ENCODE measurements at places on chromosomes 5 and 9. TPM values are rescaled to one million over a fixed set of nuclear protein-coding genes. Genes with fewer than 3 reads are reported as not detected.

Gene PRDM9
- total RNA-seq: not detected

Gene ORM2
- total RNA-seq: not detected

Gene CTXN3
- not detected for total RNA-seq

Gene SLC6A3
- total RNA-seq: not detected

Gene SYK
- total RNA-seq: 4.2 TPM

Gene MRPS30
- 71.9 TPM for total RNA-seq

Gene OTP
- not detected for total RNA-seq

Gene LRRTM2
- not detected for total RNA-seq

Gene NR2F1-AS1
- 0.60 TPM for total RNA-seq

Gene NMUR2
- total RNA-seq: 0.14 TPM

- DNase-seq: no peak
Observed at GRCh38 chr5:135425641-135426040, 21.5 kb downstream of the DCANP1 start.

DNA sequence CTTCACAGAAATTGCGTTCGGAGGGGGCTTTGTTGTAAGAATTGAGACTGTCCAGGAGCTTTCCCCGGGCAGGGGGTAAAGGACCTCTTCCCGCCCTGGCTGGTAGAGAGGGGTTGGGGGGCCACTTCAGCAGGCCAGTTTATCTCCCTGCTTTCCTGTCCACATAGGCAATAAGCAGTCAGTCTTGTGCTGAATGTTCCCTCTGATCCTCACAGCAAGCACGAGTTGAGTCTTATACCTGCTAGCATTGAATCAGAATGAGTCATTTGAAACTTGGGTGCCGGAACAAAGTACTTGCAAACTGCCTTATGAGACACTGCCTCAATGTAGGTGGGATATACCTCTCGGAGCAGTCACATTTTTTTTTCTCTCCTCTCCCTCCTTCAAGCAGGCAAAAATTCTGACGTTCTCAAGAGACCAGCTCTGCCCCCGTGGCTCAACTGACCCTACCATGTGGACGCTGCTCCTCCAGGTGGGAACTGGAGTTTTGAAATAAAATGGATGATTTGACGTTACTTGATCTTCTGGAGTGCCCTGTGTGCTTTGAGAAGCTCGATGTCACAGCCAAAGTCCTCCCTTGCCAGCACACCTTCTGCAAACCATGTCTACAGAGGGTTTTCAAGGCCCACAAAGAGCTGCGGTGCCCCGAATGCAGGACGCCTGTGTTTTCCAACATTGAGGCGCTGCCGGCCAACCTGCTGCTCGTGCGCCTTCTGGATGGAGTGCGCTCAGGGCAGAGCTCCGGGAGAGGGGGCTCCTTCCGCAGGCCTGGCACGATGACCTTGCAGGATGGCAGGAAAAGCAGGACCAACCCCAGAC is 1.3 kb downstream of the SH3RF2 start:
- no peak for DNase-seq

DNA sequence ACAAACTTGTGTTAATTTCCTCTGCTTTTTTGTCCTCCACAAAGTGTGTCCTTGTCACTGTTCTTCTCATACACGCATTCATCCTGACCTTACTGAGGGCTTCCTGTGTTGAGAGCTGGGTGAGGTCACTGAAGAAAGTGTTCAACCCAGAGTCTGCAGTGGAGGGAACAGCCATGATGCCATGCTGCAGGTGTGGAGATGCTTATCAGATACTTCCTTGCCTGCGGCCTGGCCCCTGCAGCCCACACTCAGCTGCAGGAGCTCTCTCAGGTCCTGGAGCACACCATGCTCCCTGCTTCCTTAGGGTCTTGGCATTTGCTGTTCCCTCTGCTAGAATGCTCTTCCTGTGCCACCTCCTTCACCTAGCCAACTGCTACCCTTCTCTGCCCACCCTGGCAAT is 108.1 kb upstream of the SPRY4 start:
- DNase-seq: no peak

- no peak for DNase-seq
Observed at GRCh38 chr9:94135222-94135621, 51.0 kb downstream of the PTPDC1 start.

GRCh38 chr9:68711281-68711680 is 6.2 kb downstream of the PIP5K1B start:
- DNase-seq: no peak

DNA sequence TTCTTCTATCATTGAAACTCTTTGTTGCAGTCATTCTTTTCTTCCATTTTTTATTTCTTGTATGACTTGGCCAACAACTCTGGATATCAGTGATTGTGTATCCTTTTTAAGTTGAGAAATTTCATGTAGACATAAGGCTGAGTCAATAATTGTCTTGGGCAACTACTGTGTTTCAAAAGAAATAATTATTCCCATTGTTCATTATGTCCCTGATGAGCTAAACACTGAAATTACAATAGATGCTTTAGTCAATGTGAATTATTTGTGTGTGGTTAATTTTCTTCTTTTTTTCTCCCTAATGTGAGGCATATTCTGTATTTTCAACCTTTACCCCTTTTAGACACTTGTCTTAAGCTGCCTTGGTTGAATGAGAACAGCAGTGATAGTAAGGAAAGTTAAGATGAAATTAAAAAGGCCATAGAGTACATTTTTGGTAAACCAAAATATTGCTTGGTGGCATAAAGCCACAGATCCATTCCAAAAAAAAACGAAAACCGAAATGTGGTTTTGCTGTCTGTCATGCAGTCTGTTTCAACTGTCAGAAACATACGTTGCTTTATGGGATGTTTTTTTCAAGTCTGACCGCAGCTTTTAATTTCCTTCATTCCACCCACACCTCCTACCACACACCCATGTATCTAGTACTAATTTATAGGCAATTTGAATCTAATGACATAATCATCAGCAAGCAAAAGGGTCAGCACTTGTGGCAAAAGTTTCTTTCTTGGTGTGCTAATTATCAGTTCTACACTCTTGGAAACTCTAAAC is 21.1 kb downstream of the TLE4 start:
- DNase-seq: no peak

DNA sequence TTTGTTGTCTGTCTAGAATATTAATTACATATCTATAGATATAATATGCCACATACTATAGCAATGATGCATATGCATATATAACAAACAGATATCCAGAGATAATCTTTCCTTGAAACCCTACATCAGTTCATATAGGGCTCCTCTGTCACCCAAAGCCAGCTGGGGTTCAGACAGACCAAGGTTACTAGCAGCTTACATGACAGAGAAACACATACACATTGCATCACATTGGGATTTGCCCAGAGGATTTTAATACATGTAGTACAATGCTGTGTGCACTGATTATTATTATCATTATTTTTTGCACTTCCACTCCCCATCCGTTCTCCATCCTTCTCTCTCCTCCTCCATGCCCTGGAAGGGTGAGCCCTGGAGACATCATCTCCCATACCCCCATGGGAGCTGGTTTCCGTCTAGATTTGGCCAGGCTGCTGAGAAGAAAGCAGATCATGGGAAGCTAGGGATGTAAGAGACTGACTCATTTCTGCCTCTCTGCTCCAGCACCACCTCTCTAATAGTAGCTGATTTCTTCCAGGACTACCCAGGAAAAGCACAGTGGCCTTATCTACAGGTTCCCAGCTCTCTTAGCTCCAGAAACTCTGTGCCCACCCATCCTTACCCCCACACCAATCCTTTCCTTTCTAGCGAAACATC is 23.3 kb downstream of the FST start:
- no peak for DNase-seq

- no peak for DNase-seq
Observed at GRCh38 chr5:40486437-40487275, 193.1 kb upstream of the PTGER4 start.
